H9 (cell line): ENCODE measurements at places on chromosomes 3 and 15.

DNA sequence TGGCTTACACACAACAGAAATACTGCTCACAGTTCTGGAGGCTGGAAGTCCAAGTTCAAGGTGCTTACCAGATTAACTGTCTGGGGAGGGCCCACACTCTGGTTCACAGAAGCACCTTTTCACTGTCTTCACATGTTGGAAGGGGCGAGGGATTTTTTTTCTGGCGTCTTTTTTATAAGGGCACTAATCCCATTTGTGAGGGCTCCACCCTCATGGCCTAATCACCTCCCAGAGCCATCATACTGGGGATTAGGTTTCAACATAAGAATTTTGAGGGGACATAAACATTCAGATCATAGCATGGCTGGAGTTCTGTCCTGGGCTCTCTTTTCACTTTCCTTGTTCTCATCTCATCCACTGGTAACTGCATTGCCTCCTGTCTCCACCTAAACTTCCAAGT is 63.5 kb downstream of the IGF1R start:
- DNase-seq, result no peak

DNA sequence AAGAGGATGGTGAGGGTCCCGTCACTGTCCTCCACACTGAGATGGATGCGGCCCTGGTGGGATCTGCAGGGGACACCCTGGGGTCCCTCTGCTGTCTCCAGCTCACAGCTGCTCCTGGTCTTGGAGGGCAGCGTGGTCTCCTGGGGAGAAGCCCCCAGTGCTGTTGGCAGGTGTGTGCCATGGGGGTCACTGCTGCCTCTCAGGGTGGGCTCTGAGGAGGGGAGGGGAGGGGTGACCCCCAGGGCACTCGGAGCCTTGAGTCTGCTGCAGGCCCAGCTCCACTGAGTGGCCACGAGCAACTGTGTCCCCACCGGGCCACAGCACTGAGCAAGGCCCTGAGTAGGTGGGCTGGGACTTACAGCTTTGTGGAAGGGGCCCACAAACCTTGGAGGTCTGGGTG is 34.7 kb downstream of the KLHL25 start:
- DNase-seq, result no peak

DNA sequence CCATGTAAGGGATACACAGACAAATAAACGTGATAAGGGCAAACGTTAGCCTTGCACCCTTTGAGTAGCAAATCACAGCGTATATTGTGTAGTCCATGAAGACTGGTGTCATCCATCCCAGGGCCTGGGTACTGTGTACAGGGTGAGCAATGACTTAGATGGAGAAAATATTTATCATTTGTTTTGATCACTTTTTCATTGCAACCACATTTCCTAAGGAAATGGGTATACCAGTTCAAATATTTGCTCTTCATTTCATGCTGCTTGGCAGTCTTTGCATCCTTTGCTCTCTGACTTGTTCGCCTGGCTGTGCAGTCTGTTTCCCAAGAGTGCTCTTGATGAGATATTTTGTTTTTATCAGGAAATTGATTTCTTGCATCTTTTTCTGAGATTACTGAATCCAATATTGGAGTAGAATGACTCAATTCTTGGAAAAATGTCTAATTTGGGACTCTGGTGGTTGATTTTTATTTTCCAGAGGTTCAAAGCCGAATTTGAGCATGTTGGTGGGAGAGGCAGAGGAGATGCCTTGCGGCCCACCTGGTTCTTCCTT is 424.6 kb upstream of the SEMA6D start:
- DNase-seq, result no peak

- no peak for DNase-seq
Observed at GRCh38 chr3:50203809-50204803, 965 bp upstream of the SLC38A3 start.

- DNase-seq, result no peak
Observed at GRCh38 chr3:23341147-23341838, 138.2 kb downstream of the UBE2E2 start.

DNA sequence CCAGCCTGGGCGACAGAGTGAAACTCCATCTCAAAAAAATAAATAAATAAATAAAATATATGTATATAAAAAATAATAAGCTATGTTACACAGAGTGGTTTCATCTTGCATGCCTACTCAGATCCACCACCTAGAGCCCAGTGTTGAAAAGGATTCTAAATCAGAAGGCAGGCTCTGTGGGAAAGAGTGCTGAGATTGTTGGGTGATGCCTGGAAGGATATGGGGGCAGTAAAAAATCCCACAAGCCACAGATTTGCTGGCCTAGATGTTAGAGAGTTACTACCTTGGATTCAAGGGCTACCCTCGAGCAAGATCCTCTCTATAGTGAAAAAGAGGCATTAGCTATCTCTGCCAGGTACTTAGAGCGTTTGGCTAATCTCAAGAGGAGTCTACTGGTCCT is 144.3 kb downstream of the STAC start:
- DNase-seq, result no peak

- no peak for DNase-seq
Observed at GRCh38 chr3:100650651-100651619, 41.5 kb downstream of the ADGRG7 start.

DNA sequence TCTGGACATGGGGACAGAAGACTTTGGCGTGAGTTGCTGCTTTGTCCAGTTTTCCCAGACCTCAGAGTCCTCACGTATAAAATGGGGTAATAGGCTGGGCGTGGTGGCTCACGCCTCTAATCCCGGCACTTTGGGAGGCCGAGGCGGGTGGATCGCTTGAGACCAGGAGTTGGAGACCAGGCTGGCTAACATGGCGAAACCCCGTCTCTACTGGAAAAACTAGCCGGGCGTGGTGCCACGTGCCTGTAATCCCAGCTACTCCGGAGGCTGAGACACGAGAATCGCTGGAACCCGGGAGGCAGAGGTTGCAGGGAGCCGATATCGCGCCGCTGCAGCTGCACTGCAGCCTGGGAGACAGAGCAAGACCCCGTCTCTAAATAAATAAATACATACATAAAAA is 22.7 kb upstream of the IGF1R start:
- no peak for DNase-seq

DNA sequence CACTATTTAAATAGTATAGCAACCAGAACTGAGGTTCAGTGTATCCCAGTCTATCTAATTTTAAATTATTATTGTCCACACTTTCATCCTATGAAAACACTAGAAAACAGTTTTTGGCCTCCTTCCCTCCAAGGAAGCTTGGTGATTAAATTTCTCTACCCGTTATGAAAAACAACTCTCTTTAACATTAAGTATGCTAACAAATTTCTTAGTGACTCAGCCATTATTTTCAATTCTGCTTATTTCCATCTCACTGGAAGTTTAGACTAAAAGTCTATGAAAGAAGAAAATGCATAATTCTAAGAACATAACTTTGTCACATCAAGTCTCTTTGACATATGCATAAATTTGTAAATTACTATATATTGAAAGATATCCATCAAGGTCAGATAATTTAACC is 185.2 kb downstream of the NSUN3 start:
- DNase-seq, result no peak

DNA sequence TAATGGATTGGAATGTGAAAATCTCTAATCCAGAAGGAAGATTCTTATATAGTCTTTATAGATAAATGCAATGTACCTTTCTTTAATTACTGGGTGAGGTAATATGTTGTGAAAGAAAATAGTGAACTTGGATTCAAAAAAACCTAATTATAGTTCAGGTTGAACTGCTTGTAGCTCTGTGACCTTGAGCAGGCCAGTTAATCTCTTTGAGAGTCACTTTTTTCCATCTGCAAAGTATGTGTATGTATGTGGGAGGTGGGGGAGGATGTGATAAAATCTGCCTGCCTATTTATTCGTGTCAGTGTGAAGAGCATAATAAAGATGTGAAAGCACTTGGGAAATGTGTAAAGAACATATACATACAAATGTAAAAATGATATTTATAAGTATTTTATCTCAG is 34.4 kb downstream of the GLCE start:
- DNase-seq, result no peak

GRCh38 chr3:184004476-184004875 is 13.2 kb downstream of the ABCC5 start:
- DNase-seq, result no peak

DNA sequence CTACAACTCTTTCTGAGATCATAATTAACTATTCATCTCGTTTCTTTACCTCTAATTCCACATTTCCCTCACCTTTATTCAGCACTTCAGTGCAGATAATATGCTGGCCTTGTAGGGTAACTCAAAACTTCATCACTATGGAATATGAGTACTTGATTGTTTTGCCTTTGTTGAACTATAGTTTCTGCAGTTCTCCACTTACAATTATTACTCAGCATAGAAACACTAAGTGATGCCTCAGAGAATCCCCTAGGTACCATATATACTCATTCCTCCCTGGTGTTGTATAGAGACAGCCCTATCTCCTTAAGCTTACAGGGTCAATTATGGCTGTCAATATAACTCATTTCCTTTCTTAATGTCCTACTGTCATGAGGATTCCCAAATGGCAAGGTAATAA is 380.6 kb upstream of the RBMS3 start:
- DNase-seq, result no peak

- DNase-seq, result no peak
Observed at GRCh38 chr3:64080616-64081234, 57.4 kb upstream of the PSMD6 start.

GRCh38 chr3:106348139-106348690 is 479.4 kb upstream of the CBLB start:
- DNase-seq, result no peak

GRCh38 chr15:70998319-70998718 is 105.7 kb downstream of the LRRC49 start:
- no peak for DNase-seq

DNA sequence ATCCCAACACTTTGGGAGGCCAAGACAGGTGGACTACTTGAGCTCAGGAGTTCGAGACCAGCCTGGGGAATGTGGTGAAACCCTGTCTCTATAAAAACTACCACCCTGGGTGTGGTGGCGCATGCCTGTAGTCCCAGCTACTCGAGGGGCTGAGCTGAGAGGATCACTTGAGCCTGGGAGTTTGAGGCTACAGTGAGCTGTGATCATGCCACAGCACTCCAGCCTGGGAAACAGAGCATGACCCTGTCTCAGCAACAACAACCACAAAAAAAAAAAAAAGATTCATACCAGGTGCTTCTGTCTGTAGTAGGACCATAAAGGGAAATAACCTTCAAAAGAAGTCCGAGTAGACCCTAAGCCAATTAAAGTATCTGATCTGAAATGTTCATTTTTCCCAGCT is 94.5 kb downstream of the SERPINI1 start:
- DNase-seq, result no peak

DNA sequence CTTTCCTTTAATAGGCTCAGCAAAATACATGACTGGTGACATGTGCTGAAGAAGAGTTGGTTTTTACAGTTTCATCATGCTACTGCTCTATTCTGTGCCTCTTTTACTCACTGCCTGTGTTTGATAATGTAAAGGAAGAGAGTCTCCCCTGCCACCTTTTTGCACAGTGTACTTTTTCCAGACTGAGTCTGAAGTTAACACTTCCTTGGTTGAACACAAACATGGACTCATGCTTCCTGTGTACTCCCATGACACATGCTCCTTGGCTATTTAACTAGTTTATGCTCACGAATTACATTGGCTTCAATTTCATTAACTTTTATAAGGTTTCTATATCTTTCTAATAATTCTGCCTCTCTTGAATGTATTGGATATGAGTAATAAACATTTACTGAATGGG is 396.1 kb downstream of the VGLL3 start:
- no peak for DNase-seq

GRCh38 chr15:38945551-38946298 is 381.1 kb upstream of the RASGRP1 start:
- DNase-seq, result no peak

- DNase-seq, result no peak
Observed at GRCh38 chr15:51006336-51006985, 88.2 kb downstream of the TNFAIP8L3 start.

DNA sequence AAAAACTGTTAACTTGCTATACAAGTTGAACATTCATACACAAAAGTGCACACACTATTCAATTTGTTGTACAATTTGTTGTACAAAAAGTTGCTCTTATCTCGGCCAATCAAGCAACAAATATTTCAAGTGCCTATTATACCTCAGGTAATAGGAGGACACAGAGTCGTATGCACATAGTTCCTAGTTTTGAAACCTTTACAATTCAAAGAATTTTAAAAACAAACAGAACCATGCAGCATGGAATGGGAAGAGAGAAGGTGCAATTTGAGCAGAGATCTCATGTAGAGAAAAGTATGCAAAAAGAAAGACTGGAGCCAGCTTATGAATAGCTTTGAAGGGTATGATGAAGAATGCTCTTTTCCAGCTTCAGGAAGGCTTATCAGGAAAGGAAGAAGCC is 46.5 kb upstream of the ARPP19 start:
- DNase-seq, result no peak

DNA sequence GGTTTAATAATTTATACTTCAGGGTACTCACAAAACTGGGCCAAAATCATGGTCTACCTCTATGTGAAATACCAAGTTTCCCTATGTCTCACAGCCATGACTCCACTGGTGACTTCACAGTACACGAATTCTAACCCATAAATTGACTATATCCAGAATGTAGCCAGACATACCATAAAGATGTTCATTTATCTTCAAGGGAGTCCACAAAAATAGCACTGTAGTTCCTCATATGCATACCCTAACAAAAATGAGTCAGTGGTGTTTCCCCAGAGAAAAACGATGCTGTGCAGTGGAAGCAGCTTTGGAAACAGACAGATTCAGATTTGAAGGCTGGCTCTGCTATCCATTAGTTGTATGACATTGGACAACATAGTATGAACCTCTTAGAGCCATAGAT is 438.8 kb downstream of the FHIT start:
- DNase-seq, result no peak

- no peak for DNase-seq
Observed at GRCh38 chr3:10599017-10599416, 93.6 kb upstream of the ATP2B2 start.

- DNase-seq, result no peak
Observed at GRCh38 chr3:82080261-82080660, 318.8 kb upstream of the GBE1 start.

GRCh38 chr3:39712413-39713048 is 96.9 kb upstream of the MYRIP start:
- DNase-seq, result no peak

- no peak for DNase-seq
Observed at GRCh38 chr15:77611767-77612166, 20.9 kb downstream of the LINGO1 start.

DNA sequence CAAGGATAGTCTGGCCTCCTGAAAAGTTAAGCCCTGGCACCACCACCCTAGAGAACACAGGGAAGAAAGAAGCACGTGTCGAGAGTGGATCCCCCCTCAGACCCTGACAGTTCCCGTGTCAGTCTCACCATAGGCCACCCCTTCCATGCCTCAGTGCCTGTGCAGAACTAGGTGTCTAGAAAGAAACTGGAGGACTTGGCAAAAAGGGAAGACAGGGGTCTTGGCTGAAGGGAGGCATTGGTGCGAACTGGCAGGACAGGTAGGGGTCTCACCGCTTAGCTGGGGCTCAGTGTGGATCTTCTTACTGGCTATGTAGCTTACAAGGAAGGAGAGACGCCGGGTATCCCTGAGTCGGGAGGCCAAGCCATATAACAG is 518 bp downstream of the QARS1 start:
- DNase-seq, result no peak
